ENCODE measurements at places on chromosomes 6 and 20. TPM values are rescaled to one million over a fixed set of nuclear protein-coding genes. Genes with fewer than 3 reads are reported as not detected.

SDCBP2 gene
- 3.4 TPM for total RNA-seq

TRMT11 gene
- 29.1 TPM for total RNA-seq

DPM1 gene
- 62.5 TPM for total RNA-seq

ZNF391 gene
- total RNA-seq, result 2.8 TPM

MAVS gene
- total RNA-seq, result 32.4 TPM

DNA sequence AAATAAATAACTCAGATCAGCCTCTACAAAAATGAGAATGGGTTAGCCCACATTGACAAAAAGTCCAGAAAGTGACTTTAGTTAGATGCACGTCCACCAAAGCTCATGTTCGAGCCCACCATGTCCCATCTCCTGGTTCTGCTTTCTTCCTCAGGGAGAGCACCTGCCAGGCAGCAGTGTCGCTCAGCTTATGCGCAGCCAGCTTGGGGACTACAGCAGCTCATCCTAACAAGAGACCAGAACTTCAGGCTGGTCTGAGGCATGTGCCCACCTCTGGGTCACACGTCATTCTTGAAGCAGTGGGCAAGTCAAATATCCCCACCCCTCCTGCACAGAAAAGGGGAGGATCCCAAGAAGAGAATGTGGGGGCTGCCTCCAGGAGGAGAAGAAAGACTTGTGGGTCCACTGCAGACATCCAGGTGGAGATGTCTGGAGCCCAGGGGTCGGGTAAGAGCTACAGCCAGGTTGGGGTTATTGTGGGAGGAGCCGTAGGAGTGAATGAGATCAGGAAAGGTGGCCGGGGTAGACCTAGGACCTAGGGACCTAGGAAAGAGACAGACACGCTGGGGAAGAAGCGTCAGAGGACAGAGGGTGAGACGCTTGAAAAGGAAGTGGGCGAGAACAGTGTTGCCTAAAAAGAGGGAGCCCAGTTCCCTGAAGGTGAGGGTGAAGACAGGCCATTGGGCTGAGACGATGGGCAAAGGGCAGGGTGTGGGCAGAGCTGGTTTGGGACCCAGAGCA lies 52.5 kb downstream of the SSR1 start:
- no peak for DNase-seq

DNA sequence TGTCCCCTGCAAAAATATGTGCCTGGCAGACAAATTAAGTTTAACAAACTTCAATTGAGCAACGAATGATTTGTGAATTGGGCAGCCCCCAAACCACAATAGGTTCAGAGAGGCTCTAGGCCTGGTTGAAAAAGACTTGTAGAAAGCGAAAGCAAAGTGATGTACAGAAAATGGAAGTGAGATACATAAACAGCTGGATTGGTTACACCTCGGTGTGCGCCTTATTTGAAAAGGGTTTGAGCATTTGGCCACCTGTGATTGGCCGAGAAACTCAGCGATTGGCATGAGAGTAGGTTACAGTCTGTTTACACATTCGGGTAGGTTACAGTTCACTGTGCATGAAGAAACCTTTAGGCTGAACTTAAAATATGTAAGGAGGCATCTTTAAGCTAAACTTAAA lies 136.9 kb downstream of the CD83 start:
- no peak for DNase-seq

GRCh38 chr20:5735845-5736510 lies 14.2 kb upstream of the SHLD1 start:
- peak; percentile 48 for DNase-seq

- DNase-seq, result no peak
These were observed 137.0 kb downstream of the NRN1 start for GRCh38 chr6:5869676-5870075.

- DNase-seq, result peak; percentile 81
These were observed 346.5 kb upstream of the PLCB4 start for GRCh38 chr20:8722277-8722928.

- no peak for DNase-seq
These were observed 26.8 kb downstream of the C6orf89 start for GRCh38 chr6:36912586-36912985.

DNA sequence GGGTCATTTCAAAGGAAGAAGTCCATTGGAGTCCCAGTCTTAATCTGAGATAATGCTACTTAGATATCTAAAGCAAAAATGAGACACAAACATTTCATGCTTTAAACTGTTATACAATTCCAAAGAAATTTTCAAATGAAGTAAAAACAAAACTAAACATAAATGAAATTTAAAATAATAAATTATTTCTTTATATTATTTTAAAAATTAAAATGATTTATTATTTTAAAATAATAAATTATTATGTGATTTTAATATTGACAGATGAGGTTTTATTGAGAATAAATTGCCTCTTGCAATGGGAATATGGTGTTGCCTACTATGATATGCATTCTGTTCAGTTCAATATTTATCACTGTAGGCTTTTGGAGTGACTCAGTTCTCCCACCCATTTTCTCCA lies 93.7 kb upstream of the BACH2 start:
- no peak for DNase-seq

- no peak for DNase-seq
These were observed 13.0 kb downstream of the BAG6 start for GRCh38 chr6:31639449-31639861.

DNA sequence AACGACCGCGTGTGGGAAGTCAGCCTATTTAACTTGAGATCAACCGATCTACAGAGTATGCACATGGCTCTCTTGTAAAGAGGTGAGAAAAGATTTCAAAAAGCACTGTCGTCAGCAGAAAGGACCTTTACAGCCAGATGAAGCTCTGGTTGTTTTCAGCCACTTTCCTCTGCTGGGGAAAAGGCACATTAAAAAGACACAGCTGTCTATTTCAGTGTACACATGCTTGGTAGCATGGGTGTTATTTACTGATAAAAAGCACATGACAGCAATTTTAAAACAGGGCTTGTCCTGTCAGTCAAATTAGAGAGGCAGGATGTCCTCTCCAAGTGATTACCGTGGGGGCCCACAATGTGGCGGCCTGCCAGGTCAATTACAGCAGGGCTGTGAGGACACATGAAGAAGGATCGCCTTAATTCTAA lies 188.9 kb downstream of the PRKN start:
- DNase-seq, result peak; percentile 1

DNA sequence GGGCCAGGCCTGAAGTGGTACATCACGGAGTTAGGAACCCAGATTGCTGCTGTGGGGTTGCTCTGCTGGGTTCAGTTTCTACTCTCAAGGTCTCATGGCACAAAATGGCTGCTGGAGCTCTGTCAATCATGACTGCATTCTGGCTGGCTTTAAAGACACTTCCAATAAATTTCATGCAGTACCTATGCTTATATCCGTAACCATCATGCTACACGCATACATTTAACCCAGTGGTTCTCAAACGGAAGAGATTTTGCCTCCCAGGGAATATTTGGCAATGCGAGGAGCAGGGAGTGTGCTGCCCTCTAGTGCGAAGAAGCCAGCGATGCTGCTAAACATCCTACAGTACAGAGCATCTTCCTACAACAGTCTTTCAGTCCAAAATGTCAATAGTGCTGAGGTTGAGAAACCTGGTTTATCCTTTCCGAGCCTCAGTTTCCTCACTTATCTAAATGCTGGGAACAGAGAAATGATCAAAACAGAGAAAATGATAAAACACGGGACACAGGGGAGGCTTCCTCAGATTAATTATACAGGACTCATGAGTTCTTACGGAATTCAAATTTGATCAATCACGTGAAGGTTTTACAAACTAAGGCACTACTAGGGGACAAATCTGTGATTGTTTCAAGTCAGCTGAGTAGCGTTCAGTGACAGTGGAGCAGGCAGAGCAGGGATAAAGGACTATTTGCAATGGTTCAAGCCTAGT lies 9.6 kb upstream of the SLC2A10 start:
- peak; percentile 62 for DNase-seq

- DNase-seq, result no peak
These were observed 285.6 kb downstream of the CDKAL1 start for GRCh38 chr6:20819774-20820400.

- no peak for DNase-seq
These were observed 19.0 kb upstream of the FILIP1 start for GRCh38 chr6:75512591-75512990.

GRCh38 chr20:40181676-40182075 lies 507.4 kb downstream of the MAFB start:
- no peak for DNase-seq

DNA sequence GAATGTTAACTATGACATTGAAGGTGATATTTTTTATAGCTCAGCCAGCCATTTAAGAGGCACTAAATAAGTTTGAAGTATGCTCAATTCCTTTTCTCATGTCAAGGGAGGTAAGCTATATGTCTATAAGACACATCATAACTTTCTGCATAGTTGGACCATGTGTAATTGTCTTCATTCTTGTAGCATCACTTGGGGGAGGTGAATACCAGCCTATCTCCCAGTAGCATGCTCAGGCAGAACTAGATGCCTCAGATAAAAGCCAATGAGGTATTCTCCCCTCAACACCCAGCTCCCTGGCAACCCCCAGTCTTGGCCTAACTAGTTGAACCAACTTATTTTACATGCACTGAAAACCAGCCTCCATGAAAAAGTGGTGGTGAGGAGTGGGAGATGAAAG lies 158.3 kb upstream of the JAG1 start:
- DNase-seq, result no peak

DNA sequence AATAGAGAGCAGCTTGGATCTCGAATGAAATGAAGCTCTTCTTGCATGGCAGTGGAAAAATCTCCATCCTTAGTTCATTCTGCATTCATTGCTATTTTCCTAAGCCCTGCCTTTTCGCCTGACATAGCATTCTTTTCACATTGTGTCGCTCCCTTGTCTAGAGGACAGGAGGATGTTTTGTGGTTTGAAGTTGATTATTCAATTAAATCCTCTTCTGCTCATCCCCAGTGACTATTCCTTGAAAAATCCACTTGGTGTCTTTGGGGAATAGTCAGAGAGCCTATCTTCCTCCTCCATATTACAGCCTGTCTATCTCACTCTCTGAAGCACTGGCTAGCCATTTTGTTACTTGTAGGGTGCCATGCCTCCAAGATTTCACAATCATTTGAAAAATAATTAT lies 161.2 kb downstream of the KLHL32 start:
- DNase-seq, result peak; percentile 83
